Kidney (tissue), 22 donors: ENCODE measurements at places on chromosomes 12 and 14.
A peak's percentile ranks its signal among the peaks of the same experiment; 100 is the strongest.

GRCh38 chr12:106288494-106289195 is 13.9 kb upstream of the TCP11L2 start:
- DNase-seq, result no peak

DNA sequence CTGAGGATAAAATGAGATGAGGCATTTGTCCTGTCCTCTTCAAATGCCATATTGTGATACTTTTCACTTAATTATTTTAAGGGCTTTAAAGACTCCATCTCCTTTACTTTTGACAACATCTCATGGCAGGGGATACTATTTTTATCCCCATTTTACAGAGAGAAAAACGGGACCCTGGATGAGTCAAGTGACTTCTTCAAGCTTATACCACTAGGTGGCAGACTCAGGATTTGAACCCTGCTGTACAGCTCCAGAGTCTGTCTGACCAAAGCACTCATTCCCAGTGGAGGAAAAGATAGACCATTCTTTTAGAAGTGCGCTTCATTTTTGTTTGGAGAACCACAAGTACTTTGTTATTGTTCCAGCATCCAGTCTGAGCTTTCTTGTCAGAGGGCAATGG is 1.7 kb upstream of the SMOC1 start:
- DNase-seq, result no peak

DNA sequence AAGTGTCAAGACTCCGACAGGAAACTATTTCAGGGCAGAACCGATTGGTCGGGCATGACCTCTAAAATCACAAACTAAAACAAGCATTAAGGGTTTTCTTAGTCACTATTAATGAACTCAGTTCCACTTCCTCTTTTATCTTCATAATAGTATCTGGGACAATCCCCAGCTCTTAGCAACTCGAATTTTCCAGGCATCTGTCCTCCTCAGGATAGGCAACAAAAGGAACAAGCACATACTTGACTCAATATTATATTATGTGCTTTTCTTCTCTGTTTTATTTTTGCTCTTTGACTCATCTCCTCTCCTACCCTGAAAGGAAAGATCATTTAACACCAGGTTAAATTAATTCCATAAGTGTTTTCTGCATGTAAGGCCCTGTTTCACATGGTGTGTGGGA is 638.3 kb upstream of the TBX3 start:
- no peak for DNase-seq

GRCh38 chr14:97594306-97594705 is 797.1 kb downstream of the VRK1 start:
- DNase-seq, result no peak

GRCh38 chr12:18355429-18355828 is 94.1 kb downstream of the PIK3C2G start:
- DNase-seq, result no peak

GRCh38 chr12:27276275-27276674 is 32.2 kb downstream of the STK38L start:
- no peak for DNase-seq

DNA sequence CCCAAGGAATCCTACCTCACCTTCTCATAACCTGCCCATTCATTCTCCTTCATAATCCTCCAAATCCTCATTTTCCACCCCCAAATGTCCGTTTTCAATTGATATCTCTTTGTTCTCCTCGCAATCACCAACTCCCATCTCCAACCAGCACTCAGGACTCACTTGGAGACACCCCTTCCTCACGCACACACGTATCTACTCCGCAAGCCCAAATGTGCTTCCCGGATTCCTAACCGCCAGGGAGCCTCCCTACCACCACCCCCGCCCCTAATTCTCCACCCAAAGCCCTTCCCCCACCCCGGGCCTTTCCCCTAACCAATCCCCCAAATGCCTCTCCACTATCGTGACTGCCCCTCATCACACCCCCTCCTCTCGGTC is 304 bp downstream of the KCTD10 start:
- DNase-seq, result no peak

- DNase-seq, result no peak
Observed at GRCh38 chr12:68240975-68241374, 12.4 kb downstream of the IL22 start.

DNA sequence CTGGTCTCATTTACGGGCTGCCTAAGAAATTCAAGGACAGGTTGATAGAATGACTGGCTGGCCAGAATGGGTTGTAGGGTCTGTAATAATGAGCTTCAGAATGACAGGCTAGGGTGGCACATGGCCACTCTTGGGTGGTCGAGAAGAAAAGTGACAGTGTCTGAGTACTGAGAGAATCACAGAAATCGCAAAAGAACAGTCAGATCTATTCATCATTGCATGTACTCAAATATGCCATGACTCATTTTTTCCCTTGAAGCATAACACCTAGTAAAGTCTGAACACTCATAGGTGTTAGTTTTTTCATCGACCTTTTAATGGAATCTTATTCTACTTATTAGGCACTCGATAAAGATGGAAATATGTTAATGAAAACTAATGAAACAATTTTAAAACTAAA is 37.8 kb upstream of the SEL1L start:
- no peak for DNase-seq

DNA sequence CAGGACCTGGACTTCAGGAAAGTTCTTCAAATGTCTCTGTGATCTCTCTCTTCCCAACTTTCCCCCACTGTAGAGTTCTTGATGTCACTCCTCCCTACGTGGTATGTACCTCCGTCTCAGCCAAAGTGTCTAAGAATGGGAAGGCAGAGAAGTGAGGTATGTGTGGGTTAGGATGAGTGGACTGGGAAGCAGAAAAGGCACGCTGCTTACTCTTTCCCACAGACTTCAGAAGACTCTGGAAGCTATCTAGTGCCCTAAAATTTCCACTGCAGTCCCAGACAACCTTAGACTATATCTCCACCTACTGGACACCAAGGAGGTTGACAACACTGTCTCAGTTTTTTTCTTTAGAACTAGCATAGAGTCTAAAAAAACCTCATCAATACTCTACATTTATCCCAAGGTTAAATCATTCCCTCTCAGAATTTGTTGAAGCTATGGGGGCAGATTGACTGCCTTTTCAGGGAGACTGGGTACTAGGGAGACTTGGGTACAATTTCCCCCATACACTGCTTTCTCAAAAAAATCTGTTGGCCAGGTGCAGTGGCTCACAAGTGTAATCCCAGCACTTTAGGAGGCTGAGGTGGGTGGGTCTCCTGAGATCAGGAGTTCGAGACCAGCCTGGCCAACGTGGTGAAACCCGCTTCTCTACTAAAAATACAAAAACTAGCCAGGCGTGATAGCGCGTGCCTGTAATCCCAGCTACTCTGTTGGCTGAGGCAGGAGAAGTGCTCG is 20.6 kb upstream of the ITGA5 start:
- DNase-seq, result peak; percentile 57

DNA sequence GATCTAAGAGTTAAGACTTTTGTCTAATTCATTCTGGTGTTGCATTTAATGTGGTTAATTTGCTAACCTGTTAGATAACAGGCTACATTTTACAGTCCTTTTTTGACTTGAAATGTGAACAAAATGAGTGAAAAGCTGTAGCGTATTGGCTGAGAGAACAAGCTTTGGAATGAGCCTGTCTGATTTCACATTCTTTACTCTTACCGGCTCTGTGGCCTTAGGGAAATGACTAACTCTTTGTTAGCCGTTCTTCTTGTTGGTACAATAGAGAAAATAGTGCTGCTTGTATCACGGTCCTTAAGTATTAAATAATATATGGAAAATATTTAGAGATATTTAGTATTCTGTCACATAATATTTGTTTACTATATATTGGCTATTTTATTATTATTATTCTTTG is 1.9 kb downstream of the MNAT1 start:
- DNase-seq, result no peak

- DNase-seq, result no peak
Observed at GRCh38 chr12:5548152-5548943, 116.4 kb downstream of the NTF3 start.

- no peak for DNase-seq
Observed at GRCh38 chr12:92257261-92257660, 111.6 kb upstream of the BTG1 start.

DNA sequence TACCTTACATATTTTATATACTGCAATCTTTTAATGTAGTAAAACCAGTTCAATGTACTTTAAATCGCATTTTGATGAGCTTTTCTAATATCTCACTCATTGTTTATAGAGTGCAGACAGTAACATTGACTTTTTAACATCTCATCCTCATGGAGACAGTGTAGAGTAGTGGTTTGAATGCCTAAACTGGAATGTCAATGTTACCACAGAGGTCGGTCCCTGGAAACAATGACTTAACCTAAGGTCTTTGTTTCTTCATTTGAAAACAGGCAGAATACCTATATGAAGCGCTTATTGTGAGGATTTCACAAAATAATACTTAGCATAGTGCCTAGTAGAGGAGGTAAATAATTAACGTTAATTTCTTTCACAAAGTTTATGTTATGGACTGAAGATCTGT is 5.0 kb downstream of the CDK17 start:
- no peak for DNase-seq

GRCh38 chr12:112346194-112346593 is 36.0 kb downstream of the HECTD4 start:
- DNase-seq, result no peak

DNA sequence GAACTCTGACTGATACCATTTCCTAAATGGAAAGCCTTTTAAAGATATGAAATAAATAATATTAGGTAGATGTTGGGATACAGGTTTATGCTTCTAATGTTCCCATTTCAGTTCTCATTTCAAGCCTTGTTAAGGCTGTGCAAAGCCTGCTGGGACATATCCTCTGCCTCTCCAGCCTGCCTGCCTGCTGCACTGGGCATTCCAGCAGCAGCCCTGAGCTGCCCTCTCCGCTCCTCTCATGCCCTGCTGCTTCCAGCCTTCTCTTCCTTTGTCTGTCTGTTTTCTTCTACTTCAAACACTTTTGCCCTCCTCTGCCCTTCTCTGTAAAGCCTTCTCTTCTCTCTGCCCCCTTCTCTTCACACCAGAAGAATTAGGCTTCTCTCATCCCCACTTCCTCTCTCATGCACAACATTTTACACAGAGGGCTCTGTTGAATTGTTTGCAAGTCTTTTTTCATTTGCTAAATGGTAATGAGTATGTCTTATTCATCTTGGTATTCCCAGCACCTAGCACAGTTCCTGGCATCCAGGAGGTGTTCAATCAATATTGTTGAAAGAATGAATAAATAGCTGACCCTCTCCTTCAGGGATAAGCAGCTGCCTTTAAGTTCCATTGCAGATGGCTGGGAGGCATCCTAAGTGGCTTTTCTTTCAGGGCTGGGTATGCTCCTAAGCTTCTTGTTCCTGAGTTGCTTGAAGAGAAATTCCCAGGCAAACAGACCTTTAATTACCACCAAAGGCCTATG is 292.3 kb downstream of the TMEM117 start:
- DNase-seq, result no peak

DNA sequence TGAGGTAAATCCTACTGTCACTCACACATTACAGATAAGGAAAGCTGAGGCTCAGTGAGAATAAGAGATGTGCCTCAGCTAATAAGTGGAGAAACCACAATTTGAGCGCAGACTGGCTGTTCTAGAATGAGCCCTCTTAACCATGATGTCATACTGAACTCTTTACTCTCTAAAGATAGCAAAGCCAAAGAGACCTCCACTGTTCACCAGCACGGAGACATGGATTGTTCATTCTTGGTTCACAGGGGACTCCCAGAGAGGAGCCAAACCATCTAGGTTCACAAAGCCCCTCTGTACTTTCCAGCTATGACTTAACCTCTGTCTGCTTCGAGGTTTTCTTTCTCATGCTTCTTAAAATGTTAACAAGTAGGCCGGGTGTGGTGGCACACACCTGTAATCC is 32.7 kb upstream of the YARS2 start:
- DNase-seq, result no peak

GRCh38 chr12:116784238-116784612 is 46.1 kb downstream of the RNFT2 start:
- DNase-seq, result no peak

DNA sequence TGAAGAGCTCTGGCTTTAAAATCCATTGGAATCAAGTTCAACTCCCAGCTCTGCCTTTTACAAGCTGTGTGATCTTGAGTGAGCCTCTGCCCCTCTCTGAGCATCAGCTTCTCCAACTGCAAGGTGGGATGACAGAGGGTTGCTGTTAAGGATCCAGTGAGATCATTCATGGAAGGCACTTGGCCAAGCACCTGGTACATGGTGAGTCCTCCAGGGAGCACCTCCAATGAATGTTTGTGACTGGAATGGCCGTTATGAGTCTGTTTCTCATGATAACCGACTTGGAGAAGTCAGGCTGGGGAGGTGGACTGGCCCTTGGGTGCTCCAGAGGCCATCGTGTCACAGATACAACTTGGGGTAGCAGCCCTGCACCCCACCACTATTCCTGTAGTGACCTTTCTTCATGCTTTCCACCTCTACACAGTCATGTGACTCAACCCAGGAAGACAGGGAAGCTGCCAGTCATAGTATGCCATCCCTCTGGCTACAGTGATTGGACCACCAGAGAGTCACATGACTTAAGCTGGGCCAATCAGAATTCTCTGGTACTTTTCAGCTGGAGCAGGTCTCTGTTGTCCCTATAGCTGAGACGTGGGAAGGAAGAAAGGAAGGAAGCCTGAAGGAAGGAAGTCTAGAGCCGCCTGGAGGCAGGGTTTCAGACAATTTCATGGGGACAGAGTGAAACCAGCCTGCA is 146.5 kb upstream of the MYL2 start:
- DNase-seq, result no peak

- DNase-seq, result no peak
Observed at GRCh38 chr12:92000597-92000996, 145.0 kb downstream of the BTG1 start.

DNA sequence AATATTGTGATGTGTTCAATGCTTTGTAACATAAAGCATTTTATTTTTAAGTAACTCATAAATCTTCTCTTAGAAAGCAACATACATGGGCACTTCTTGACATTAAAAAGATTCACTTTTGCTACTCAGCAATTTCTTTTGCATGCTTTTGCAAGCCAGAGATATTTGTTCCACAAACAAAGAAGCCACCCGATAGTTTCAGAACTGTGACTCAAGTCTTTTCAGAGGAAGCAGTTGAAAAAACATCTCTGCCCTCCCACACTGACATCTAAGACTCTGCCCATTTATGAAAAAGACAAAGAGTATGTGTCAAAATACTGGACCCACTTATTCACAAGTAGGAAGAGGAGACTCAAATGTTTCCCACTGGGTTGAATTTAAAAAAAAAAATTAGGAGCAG is 7.5 kb downstream of the APPL2 start:
- DNase-seq, result no peak

DNA sequence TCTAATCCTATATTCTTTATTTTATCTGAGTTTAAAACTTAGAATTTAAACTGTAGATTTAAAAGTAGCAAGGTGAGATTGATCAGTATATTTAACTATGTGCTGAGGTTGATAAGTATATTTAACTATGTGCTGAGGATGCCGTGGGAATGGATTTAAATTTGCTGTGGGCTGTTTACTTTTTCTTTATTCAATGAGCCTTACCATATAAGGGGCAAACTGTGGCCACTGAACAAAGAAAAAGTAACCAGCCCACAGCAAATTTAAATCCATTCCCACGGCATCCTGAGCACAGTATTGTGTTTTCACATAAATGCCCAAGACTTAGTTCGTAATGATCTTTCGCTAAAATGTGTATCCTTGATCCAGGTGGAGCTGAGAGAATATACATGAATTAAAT is 43.1 kb downstream of the PROX2 start:
- DNase-seq, result no peak
